ENCODE measurements at places on chromosomes 1 and 21.

DNA sequence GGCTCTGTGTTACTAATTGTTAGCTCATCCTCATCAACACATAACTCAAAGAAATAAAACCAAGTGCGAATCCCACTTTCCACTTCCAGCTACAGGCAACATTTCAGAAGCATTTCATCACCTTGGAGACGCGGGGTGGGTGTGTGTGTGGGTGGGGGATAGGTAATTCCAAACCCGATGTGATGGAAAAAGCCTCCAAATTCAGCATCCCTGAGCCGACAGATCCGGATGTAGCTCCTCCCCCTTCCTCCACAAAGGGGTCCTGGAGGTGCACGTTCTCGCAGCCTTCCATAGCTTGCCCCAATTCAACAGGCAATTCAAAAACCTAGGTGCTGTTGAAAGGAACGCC is 486 bp downstream of the HSPA13 start:
- no peak for DNase-seq

DNA sequence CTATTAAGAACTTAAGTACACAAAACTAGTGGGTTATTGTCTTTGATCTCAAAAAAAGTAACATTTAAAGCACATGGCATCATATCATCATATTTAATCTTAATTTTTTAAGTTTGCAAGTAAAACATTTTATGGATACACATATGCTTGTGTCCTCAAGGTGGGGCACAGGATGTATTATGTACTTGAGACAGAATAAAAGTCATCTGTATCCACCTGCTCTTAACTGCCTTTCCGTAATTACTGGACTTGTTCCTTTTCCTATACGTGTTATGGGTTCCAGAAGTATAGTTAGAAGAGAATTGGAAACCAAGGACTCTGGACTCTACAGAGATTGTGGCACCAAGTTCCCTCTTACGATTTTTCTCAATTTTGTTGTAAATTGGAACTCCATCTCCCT is 79.4 kb downstream of the FCRL5 start:
- DNase-seq: no peak

DNA sequence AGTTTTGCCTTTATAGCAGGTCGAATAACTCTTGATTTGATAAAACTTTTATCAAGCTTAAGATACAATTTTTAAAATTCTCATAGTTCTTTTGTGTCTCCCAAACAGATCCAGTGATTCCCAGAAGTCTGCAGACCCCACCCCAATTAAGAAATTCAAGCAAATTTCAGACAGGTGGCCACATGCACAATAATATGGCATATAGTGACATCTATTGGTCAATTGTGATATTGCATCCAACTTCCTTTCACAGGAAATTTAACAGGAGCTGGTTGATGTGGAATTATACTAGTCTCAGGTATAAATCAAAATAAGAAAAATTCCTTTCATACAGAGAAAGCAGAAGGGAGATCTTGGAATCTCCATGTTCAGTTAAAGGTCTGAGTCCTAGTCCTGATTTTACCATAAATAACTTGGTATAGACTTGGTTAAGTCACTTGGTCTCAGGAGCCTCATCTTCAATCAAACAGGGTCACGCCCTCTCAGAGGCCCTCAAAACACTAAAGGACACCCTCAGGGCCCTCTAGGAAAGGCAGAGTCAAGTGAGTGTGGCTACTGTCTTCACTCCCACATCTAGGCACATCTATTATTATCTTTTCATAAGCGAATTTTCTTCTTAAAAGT is 24.1 kb downstream of the PIGM start:
- DNase-seq: no peak

GRCh38 chr21:45584786-45585185 is 42.5 kb upstream of the SLC19A1 start:
- no peak for DNase-seq

- no peak for DNase-seq
Measured at GRCh38 chr1:226821719-226822085, 48.7 kb upstream of the PSEN2 start.

GRCh38 chr1:42735477-42736105 is 4.4 kb downstream of the CLDN19 start:
- DNase-seq: no peak

DNA sequence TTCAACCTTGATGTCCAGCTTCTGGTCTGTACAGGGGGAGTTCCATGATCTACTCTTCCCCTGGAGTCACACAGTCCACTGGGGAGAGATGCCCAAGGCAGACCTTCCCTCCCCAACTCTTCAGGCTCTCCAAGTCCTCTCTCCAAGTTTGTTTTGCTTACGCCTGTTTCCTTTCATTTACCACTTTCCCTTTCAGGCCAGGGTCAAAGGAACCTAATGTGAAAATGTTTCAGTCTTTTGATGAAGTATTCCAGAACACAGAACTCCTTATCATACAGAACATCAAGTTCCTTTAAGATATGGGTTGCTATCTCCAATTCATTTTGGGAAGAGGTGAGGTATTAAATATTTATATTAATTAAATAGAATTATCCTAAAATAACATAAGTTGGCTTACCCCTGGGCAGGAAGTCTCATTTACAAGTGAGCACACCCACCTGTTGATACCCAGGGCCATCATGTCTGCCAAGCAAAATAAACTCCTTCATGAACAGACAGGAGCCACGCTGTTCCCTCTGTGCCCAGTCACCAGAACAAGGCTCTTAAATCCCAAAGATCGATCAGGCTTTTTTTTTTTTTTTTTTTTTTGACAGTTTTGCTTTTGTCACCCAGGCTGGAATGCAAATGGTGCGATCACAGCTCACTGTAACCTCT is 82.2 kb upstream of the LYST start:
- DNase-seq: no peak

- DNase-seq: no peak
Measured at GRCh38 chr1:43247256-43247921, 22.4 kb upstream of the TMEM125 start.

- DNase-seq: no peak
Measured at GRCh38 chr1:56194701-56195300, 384.6 kb downstream of the PLPP3 start.

- DNase-seq: no peak
Measured at GRCh38 chr1:61748566-61748965, 6.3 kb downstream of the PATJ start.

GRCh38 chr1:46188295-46189030 is 9.8 kb downstream of the POMGNT1 start:
- no peak for DNase-seq

- no peak for DNase-seq
Measured at GRCh38 chr1:158045639-158046038, 52.2 kb downstream of the KIRREL1 start.
